ENCODE measurements at places on chromosomes 6 and 20.
A peak's percentile ranks its signal among the peaks of the same experiment; 100 is the strongest.

GRCh38 chr6:90008189-90008907 lies 114.1 kb downstream of the GJA10 start:
- no peak for DNase-seq

- DNase-seq: peak; percentile 52
These were observed 18.4 kb downstream of the ECT2L start for GRCh38 chr6:138814179-138814834.

DNA sequence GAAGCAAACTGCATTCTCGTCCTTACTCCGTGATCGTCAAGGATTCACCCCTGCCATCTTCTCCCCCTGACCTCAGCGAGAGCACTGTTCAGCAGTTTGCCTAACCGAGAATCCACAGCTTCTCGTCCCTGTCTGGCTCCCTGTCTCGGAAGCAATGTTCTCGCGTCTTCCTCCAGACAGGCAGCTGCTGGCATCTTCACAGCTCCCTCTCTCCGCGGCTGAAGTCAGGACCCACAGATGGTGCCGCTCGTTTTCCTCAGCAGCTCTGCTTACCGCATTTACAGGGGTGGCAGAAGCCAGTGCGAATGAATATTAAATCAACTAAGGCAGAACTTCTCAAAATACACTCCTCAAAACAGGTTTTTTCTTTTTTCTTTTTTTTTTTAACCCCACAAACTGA lies 18.9 kb upstream of the SLC22A2 start:
- DNase-seq: no peak

DNA sequence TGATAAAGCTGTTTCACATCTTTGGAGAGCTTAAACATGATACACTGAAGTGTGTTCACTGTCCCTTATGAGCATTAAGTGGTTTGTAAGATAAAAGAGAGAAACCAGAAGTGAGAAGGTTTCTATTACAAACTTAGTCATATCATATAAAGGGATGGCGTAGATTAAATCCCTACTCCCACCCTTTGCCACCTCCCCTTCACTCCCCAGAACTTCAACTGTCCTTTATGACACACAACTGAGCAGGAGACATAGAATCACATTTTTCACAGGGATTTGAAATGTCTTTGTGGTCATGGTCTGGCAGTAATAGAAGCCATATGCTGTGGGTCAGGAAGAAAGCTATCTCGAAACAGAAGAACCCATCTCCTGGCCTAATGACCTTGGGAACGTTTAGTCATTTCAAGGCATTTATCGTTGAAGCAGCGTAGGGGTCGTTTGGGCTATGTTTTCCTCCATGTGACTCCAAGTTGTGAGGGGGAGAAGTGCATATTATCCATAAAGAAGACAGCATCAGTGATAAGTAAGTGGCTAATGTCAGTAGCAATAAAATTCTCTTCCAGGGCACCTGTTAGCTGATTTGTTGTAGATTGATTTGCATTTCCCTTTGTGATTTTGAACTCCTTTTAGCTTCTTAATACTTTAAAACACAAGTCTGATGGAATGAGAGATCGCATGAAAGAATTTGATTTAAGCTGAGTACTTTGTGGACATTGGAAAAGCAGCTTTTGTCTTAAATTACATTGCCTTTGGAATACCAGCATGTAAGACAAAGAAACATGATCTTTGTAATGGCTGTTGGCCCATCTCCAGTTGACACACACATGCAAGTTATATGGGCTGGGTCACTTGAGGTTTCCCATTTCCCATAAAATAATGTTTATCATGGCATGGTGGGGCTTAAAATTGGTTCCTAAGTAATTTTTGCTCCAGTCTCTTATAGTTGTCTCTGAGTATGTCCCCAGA lies 501.5 kb upstream of the FLRT3 start:
- peak; percentile 11 for DNase-seq

- DNase-seq: no peak
These were observed 397.0 kb downstream of the FRK start for GRCh38 chr6:115663681-115664080.

DNA sequence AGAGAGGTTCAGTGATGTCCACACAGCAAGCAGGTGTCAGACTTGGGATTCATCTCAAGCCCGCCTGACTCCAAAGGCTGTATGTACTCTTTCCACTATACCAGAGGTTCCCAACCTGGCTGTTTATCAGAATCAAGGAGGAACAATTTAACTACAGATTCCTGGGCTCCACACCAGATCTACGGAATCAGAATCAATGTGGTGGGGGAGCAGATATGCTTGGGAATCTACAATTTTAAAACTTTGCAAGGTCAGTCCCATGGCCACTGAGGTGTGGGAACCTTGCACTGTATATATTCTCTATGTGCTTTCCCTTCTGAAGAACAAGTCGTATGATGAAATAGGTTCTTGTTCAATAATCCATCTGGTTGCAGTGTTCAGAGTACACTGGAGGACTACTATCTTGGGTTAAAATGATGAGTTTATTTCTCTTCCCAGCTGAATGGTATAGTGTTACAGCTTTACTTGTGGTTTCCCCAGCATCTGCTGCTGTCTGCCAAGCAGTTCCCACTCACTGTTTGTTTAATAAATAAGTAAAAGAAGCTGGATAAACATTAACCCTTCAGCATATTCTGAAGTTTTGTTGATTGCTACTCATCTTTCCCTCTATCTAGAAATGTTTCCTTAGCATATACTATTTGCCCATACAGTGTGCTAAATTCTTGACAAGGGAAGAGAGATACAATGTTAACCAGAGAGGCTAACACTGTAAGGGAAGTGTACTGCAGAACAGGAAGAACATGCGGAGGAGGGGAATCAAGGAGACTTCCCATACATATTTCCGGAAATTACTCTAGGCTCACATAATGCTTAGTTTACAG lies 9.9 kb downstream of the TTI1 start:
- peak; percentile 33 for DNase-seq

Measured in T47D (cell line).